Stimulated activated CD4-positive, alpha-beta T cell treated with anti-CD3 and anti-CD28 coated beads, TNF-alpha, amount 100 ng/mL, for 1 hour (primary cell): ENCODE measurements at places on chromosomes 7 and 10.

DNA sequence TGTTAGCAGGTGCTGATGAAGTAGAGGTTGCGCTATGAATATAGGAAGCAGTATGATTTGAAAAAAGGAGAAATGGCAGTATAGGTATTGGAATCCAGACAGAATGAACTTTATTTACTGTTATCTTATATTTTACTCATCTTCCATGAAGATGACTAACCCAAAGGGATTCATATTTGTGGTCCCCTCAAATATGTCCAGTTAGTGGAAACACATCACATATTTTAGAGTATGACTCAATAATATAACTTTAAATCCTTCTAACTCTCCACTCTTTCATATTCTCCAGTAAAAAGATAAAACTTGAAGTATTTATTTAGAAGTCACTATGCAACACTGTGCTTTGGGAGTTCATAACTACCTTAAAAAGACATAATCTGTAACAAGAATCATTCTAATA is 286.5 kb upstream of the LRRTM3 start:
- no peak for DNase-seq

DNA sequence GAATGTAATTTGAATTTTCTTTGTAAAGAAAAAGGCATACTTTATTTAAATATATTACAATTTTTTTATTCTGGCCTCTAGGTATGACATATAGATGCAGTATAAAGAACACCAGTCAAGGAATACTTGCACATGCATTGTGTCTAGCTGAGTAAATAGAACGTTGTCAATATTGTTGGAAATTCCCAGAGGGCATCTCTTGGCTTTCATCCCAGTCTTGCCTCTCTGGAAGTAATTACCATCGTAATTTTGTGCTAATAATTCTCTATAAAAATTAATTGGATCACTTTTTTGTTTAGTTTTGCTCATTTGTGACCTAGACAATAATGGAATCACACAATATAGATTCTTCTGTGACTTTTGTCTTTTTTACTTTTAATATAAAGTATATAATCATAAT is 1052.3 kb upstream of the CELF2 start:
- no peak for DNase-seq

GRCh38 chr7:117759950-117760640 is 113.1 kb downstream of the CTTNBP2 start:
- DNase-seq = no peak

GRCh38 chr10:113822174-113822573 is 31.7 kb downstream of the DCLRE1A start:
- DNase-seq = no peak

- no peak for DNase-seq
These were observed 68.9 kb upstream of the EXOC4 start for GRCh38 chr7:133183969-133184368.

DNA sequence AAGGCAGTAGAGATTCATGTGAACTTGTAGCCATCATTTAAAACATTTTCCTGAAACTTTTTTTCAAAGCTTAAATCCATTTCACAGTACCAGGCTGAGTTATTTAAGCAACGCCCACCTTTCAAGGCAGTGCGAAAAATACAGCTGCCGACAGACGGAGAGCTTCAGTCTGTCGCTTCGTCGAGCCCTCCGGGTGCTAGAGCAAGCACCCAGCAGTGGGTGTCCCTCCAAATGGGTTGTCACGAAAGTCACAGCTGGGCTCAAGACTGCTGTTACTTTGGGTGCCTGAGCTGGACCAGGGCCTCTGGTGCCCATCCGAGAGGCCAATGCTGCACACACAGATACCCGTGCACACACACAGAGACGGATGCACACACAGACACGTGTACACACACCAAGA is 135.6 kb downstream of the TCERG1L start:
- no peak for DNase-seq

DNA sequence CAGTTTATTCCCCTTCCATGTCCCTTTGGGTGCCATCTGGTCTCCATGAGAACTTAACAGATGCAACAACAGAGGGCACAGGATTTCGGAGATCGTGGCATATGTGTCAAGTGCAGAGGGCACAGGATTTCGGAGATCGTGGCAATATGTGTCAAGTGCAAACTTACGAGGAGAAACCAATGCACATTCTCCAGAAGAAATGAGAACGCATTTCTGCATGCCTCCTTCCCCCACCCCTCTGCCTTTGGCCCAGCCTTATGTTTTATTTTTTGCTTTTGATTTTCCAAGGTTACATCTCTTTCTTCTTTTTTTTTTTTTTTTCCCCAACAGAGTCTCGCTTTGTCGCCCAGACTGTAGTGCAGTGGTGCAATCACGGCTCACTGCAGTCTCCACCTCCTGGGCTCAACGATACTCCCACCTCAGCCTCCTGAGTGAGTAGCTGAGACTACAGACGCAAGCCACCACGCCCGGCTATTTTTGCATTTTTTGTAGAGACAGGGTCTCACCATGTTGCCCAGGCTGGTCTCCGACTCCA is 586 bp upstream of the ANKRD26 start:
- no peak for DNase-seq

DNA sequence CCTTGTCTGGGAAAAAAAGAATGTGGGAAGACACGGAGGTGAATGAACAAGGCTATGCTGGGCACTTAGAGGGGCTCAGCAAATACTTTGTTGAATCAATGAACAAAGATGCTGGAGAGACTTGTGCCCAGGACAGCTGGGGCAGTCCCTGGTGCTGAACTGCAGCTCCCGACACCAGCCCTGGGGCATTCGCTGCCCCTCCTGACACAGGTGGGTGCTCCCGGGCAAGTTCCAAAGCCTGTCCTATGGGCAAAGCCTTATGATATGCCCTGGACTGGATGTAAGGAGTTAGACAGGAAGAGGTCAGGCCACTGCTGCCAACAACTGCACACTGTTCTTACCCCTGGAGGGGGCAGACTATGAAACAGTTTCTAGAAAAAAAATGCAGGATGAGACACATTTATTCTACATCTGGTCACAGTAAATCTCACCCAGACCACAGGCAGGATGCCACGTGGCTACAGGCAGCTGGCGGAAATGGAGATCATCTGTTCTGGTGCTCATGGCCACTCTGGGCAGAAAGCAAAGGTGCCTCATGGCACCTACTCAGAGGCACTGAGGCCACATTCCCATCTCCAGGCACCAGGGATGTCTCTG is 21.9 kb upstream of the FRAT2 start:
- DNase-seq = no peak

GRCh38 chr7:6510476-6511133 is 40.7 kb downstream of the GRID2IP start:
- no peak for DNase-seq

- DNase-seq = peak; percentile 5
These were observed 8.7 kb downstream of the ECD start for GRCh38 chr10:73159038-73159648.

- DNase-seq = no peak
These were observed 387.1 kb downstream of the INHBA start for GRCh38 chr7:41315764-41316163.

DNA sequence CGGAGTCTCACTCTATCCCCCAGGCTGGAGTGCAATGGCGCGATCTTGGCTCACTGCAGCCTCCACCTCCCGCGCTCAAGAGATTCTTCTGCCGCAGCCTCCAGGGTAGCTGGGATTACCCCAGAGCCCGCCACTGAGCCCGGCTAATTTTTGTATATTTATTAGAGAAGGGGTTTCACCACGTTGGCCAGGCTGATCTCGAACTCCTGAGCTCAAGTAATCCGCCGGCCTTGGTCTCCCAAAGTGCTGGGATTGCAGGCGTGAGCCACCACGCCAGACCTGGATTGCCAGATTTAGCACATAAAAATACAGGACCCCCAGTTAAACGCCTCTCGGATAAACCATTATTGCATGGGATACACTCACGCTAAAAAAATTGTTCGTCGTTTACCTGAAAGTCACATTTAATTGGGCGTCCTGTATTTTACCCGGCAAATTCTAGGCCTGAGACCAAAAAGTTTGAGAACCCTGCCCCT is 375 bp upstream of the GATAD1 start:
- no peak for DNase-seq

DNA sequence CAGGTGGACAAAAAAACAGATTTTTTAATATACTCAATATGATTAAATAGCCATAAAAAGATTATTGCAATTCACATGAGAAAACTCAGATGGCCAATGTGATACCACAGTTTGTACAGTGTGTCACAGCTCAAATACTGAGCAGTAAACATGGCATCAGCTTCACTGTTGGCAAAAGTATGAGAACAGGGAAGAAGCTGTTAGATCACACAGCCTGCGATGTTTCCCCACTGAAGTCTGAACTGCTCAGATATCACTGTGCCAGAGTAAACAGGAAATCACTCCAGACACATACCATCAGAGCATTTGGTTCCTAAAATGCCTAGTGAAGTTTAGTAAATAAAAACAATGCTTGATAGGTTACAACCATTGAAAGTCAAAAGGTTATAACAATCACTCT is 347.8 kb downstream of the ETV1 start:
- no peak for DNase-seq

- no peak for DNase-seq
These were observed 6.2 kb downstream of the RHBDD2 start for GRCh38 chr7:75885036-75885435.

DNA sequence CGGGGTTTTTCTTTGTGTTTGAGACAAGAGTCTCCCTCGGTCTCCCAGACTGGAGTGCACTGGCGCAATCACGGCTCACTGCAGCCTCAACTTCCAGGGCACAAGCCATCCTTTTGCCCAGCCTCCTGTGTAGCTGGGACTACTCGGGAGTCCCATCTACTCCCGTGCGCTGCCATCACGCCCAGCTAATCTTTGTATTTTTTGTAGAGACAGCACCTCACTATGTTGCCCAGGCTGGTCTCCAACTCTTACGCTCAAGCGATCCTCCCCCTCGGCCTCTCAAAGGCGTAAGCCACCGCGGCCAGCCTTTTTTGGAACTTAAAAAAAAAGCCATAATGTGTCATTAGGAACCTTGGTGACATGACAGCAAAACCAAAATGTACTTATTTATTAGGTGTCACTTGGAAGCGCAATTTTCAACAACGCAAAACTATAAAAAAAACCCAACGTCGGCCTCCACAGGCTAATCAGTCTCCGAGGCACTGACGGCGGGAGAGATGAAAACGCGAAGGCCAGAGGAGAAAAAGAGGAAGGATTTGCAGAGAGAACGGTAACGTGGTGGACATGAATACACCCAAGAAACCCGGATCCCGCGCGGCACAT is 911 bp upstream of the HNRNPH3 start:
- peak; percentile 3 for DNase-seq

DNA sequence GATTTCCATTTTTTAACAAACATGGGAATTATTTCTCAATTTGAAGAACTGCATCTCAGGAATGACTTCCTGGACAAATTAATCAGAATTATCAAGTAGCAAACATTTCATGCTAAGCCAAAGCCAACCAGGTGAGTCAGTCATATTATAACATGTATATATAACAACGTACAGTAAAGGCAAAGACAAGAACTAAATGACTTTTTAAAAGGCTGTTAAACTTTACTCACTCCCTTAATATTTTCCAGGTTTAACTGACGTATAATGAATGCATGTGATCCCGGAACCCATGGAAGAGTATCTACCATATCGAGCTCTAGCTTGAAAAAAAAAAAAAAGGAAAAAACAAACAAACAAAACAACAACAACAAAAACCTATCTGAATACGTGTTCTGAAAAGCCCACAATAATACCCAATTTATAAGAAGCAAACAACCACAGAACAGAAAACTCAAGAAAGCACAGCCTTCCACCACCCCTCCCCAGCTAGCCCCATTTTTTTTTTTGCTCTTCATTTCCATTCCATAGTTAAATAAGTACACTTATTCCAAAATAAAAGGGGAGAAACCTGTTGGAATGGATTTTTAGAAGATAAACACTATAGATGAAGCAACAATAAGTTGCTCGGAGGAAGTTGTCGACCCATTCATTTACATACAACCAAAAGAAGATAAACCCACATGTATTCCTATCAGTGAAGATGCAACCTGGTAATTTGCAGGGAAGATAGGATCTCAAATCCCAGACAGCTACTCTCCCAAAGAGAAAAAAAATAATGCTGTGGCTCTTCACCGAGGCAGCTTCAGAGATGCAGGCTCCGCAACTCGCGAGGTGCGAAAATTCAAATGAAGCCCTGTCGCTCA is 537 bp downstream of the NAPEPLD start:
- DNase-seq = no peak

DNA sequence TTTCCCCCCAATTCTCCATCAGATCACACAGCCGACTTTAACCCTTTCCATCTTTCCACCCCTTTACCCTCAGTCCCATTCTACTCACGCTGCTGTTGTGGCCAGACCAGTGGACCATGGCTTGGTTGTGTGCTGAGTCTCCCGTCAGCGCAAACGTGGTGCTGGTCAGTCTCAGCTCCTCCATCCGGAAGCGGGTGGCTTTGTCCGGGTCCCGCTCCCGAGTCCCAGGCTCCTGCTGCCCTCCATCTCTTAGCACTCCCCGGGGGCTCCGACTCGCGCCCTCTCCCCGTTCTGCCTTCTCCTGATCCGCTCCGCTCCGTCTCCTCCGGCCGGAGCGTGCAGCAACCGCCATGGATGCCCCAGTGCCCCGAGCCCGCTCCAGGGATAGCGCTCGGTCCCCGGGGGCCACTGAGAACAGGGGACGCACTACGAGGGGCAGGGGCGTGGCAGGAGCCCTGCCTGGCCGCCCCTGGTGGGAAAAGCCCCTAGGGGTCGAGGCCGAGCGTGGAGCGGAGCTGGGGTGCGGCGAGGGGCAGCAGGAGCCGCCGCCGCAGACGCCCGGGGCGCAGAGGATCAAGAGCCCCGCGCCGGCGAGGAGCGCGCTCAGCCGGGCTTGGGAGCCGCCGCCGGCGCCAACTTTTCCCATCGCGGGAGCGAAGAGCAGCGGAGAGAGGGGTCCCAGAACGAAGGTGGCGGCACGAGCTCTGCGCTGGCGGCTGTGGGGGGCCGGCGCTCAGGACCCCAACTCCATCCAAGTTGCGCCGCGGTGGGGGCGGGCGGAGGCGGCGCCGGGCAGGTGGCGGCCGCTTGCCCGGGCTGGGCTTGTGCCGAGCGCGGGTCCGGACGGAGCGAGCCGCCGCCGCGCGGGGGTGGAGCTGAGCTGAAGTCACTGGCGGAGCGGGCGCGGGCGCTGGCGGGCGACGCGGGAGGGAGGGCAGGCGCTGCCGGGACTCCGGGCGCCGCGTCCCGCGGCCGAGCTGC is at the start of gene SORCS1:
Gene SORCS1, minus strand, starts transcription at position 826 of the 981 bp plus-strand sequence.
- no peak for DNase-seq

DNA sequence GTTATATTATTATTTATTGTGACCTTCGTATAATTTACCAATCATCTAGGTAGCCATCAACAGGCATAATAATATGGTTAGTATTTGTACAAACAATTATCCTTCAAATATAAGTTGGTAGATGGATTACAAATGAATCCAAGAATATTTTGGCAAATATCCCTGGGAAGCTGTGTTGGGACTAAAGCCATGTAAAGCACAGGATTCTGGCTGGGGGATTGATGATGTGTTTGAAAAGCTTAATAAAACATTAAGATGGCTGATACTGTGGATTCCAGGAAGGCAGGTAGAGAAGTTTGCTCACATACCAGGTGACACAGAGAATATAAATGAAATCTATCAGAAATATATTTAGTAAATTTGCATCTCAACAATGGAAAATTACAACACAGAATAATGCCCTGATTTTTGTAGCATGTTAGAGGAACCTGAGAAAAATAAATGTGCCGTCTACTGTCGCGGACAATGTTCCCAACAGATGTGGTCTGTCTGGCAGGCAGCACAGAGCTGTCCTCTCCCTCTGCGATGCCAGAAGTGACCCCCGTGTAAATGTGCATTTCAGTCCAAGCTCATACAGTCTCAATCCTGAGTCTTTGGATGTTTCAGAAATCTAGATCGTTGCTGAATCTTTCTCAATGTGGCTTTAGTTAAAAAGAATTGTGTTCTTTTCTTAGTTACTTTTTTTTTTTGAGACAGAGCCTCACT is 125.0 kb downstream of the TEX36 start:
- no peak for DNase-seq

- DNase-seq = no peak
These were observed 41.4 kb downstream of the NRF1 start for GRCh38 chr7:129652914-129653313.

GRCh38 chr10:119328223-119328622 is 120.9 kb downstream of the GRK5 start:
- no peak for DNase-seq
